Stimulated activated CD4-positive, alpha-beta T cell treated with anti-CD3 and anti-CD28 coated beads, Interleukin-12 subunit alpha, Interleukin-12 subunit beta, amount 100 ng/mL, for 4 hours (primary cell): ENCODE measurements at places on chromosomes 3 and 15.

DNA sequence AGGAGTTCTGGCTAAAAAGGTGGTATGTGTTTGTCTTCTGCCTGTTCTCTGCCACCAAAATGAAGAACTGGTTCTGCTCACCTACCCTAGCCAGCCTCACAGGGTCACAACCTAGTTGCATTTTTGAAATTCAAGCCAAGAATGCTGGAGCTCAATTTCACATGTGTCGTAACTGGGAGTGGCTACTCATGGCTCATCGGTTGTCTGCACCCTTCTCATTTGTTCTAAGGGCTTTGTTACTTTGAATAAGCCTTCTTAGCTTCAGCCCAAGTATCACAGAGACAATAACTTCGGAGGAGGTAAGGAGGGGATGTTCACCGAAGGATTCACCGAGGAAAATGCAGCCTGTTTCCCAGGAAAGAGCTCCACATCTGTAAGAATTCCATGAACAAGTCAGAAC, 134.3 kb upstream of the RARB start:
- DNase-seq = no peak

GRCh38 chr15:38093931-38094330, 158.7 kb upstream of the SPRED1 start:
- no peak for DNase-seq

DNA sequence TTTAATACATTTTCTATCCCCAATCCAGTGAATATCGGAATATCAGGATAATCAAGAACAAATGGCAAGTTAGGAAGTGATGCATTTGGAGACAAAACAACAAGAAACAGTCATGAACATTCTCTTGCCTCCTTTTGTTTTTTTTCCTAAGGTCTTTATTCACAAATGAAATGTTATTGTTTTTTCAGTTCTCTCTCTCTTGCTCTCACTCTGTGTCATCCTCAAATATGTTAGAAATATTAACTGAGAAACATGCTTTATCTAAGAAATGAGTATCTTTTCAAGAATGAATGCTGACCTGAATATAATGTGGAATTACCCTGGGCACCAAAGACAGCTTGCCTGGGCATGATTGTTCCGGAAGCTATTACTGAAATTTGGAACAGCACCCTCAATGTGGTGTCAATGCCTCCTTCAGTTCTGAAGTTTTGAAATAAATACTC, 51.3 kb downstream of the RBMS3 start:
- no peak for DNase-seq

GRCh38 chr3:120688121-120688520, 6.1 kb upstream of the HGD start:
- DNase-seq = no peak

GRCh38 chr3:152235709-152236298, 32.9 kb upstream of the MBNL1 start:
- DNase-seq = no peak

DNA sequence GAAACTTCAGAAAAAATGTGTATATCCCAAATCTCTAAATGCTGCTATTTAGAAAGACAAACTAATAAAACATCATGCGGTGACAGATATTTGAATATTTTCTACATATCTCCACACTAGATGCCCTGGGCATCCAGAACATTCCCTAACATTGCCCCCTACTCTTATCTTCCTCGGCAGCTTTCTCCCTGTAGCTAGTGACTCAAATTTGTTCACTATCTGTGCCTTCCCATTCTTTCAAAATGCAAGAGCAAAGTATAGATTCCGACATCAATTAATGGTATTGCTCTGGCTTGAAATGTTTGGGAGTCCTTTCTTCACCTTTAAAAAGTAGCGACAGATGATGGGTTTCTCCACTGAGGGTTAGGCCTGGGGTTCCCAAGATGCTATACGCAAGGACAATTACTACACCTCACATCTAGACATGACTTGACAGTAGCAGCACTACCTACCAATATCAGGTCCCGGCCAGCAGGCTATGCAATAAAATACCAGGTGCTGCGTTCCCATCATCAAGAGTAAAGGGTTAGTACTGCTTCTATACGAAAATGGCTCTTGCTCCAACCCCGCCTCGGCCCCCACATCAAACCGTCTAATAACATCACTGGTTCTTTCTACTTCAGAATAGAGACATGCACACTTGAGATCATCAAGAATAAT, 631 bp downstream of the UBR1 start:
- DNase-seq = no peak

GRCh38 chr3:12479919-12480427, 4.3 kb upstream of the TSEN2 start:
- no peak for DNase-seq

DNA sequence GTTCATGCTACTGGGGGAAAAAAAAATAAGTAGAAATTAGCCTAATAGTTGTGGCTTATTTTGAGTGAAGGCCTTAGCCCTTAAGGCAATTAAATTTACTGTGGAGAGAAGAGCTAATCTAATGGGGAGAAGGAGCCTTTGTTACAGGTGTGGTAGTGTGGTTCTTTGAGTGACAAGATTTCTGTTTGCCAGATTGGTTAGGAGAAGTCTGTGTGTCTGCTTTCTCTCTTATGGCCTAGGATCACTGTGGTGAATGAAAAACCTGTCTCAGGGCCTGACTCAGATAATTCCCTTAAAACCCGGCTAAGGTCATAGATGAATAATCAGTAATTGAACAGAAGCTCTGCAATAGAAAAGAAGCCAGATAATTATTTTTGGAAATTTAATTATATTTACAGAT, 27.0 kb downstream of the OPA1 start:
- DNase-seq = no peak

- DNase-seq = no peak
Observed at GRCh38 chr3:28547677-28548076, 199.1 kb upstream of the AZI2 start.

DNA sequence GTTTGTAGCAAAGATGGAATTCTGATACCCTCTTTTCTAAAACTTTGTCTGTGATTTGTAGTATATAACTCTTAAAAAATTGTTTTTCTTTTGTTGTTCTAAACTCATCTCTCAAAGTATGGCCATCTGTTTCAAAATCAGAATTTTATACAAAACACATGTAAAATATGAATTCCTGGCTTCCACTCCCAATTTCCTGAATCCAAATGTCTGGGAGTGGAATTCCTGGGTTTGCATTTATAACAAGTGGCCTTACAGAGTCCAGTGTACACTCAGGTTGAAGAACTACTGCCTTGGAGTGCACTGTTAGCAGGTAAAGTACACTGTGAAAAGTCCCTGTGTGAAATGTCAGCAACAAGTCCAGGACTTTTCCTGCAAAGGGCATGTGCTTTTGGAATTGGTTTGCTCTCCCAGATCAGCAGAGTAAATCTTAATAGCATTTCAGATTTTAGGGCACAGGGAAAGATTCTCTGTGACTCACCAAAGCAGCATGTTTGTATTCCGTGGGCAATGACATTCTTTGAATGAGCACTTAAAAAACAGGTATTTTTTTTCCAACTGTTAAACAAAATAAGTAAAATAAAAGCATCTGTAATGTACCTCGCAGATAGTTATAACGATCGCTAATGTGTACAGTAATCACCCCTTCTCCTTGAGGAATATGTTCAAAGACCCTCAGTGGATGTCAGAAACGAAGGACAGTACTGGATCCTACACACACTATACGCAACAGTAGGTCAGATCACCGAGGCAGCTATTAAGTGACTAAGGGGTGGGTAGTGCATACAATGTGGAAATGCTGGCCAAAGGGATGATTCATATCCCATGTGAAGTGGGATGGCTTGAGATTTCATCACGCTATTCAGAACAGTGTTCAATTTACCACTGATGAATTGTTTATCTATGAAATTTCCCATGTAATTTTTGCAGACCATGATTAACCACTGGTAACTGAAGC, 2.0 kb upstream of the CLDN16 start:
- no peak for DNase-seq

DNA sequence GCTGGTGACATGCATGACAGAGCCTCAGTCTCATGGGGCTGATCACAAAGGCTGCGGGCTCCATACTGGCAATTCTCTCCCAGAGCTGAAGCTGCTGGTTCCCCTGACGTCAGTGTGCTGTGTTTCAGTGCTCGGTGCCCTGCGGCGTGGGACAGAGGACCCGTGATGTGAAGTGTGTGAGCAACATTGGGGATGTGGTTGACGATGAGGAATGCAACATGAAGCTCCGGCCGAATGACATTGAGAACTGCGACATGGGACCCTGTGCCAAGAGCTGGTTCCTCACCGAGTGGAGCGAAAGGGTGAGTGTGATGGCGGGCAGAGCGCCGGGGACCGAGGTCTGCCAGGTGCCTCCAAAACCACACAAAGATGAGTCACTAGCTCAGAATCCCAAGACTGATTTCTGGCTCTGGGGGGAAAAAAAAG, 62.0 kb upstream of the NR2E3 start:
- no peak for DNase-seq

DNA sequence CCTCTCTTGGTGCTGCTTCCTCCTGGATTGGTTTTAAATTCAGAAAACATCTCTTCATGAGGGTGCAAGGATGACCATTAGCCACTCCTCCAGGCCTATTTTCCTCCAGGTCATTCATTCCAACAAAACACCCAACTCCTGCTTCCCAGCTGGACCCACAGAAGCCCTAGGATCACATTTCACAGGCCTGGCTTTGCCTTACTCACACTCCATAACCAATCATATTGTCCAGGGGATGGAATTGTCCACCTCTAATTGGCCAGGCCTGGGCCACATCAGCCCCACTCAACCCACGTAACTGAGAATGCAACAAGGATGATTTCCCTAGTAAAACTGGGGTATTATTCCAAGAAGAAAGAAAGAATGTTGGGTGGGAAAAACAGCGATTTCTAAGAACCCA, 616.7 kb upstream of the SUCLG2 start:
- DNase-seq = no peak

GRCh38 chr3:37475435-37475834, 301.1 kb upstream of the LRRFIP2 start:
- no peak for DNase-seq

- DNase-seq = no peak
Observed at GRCh38 chr15:40204100-40204499, 34.8 kb upstream of the PAK6 start.

- no peak for DNase-seq
Observed at GRCh38 chr3:81472600-81473362, 288.7 kb downstream of the GBE1 start.

- DNase-seq = no peak
Observed at GRCh38 chr3:153400641-153401040, 238.6 kb downstream of the RAP2B start.

DNA sequence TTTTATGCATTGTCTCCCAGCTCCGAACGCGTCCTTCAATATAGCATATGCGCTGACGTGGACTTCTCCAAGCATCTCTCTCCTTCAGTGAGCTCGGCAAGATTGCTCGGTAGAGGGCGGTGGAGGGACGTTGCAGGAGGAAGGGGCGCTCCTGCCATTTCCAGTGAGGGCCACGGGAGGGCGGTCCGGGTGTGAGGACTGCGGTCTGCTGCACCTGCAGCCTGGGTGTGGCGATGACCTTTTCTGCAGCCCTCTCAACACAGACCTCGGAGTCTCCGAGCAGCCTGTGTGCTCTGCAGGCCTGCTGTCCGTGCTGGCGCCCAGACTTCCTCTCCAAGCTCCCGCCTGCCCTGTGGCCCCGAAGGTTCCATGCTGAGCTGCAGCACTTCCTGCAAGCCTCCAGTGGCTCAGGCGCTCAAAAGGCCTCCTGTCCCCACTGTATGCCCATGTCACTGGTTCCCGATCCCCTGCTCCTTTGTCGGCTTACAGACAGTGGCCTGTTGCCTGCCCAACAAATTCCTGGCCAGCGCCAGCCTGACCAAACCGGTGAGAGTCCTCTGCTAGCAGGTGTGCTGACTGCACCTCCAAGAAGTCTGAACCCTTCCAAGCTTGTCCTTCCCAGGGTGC, 8.9 kb upstream of the RTP3 start:
- DNase-seq = peak; percentile 92

GRCh38 chr15:47209591-47209990, 507.7 kb upstream of the SEMA6D start:
- DNase-seq = no peak

- no peak for DNase-seq
Observed at GRCh38 chr3:20310629-20311028, 124.6 kb upstream of the SGO1 start.

DNA sequence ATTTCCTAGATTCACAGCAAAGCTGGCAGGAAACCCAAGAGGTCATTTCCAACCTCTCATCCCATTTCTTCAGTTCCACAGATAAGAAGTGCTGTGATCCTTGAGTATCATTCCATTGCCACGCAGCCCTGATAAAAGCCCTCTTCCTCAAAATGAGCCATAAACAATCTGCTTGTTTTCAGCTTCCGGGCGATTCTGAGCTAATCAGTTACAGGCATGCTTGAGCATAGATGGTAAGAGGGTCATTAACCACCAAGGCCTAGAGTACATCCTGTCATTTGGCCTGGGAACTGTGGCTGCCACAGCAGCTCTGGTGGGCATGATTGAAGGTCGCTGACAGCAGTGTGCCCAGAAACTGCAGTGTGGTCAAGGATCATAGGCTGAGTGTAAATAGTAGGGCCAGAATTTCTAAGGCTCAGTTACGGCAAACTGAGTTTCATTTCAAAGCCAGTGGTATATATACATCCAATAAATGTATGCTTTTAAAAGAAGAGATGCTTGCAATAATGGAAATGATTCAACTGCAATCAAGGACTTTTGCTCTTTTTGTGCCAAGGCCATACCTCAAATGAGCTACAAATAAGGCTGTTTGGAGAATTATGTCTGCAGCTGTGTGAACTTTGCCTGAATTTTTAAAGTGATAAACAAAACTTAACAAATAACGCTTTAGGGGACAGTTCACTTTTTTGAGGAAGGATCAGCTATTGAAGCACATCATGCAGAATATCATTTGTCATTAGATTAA, 47.3 kb downstream of the P3H2 start:
- no peak for DNase-seq

DNA sequence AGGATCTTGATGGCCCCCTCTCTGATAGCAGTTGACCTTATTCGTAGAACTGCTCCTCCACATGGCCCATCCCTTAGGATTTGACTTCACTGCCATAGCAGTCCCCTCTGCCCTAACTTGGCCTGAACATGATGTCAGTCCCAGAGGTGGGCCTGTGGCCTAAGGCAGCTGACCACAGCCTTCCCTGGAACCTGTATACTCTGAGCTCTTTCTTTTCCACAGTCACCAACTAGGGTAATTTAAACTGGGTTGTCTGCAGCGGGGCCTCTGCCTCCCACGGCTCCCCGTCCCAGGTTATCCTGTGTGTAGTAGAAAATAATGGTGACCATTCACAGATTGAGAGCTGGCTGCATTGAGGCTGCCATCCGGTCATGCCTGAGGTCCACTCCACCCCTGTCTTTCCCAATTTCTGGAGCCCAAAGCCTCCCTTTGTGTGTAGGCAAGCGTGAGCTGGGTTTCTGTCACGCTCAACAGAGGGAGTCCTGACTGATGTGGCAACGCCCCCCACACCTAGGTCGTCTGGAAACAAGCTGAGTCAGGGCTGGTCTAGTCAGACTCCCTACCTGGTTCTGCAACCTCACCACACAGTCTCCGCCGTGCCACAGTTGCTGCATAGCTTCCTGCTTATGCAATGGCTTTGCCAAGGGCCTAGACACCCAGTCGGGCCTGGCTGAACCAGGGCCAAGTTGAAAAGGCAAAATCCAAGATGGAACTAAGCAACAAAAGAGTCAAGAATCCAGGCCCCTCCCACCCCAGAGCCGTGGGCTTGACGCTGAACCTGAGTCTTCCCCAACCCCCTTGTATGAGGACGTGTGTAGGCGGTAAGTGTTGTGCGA, 284.5 kb downstream of the XXYLT1 start:
- DNase-seq = no peak

GRCh38 chr3:170458285-170458684, 39.6 kb downstream of the CLDN11 start:
- DNase-seq = no peak

- no peak for DNase-seq
Observed at GRCh38 chr3:4506559-4507023, 13.4 kb downstream of the ITPR1 start.
